ENCODE measurements at places on chromosomes 3 and 15.

- DNase-seq, result no peak
Observed at GRCh38 chr3:107063351-107063750, 313.9 kb upstream of the CCDC54 start.

GRCh38 chr3:196222876-196223595 lies 6.7 kb downstream of the SLC51A start:
- DNase-seq, result no peak

GRCh38 chr3:177197041-177197726 lies at the start of gene TBL1XR1:
TSS of gene TBL1XR1 (minus strand) at chr3:177197482. CDS start at chr3:177064977, 132,505 bp downstream.
- DNase-seq, result peak; percentile 80

GRCh38 chr3:186107215-186108105 lies 1.4 kb downstream of the ETV5 start:
- no peak for DNase-seq

- DNase-seq, result no peak
Observed at GRCh38 chr3:79211586-79212359, 556.0 kb downstream of the ROBO1 start.

DNA sequence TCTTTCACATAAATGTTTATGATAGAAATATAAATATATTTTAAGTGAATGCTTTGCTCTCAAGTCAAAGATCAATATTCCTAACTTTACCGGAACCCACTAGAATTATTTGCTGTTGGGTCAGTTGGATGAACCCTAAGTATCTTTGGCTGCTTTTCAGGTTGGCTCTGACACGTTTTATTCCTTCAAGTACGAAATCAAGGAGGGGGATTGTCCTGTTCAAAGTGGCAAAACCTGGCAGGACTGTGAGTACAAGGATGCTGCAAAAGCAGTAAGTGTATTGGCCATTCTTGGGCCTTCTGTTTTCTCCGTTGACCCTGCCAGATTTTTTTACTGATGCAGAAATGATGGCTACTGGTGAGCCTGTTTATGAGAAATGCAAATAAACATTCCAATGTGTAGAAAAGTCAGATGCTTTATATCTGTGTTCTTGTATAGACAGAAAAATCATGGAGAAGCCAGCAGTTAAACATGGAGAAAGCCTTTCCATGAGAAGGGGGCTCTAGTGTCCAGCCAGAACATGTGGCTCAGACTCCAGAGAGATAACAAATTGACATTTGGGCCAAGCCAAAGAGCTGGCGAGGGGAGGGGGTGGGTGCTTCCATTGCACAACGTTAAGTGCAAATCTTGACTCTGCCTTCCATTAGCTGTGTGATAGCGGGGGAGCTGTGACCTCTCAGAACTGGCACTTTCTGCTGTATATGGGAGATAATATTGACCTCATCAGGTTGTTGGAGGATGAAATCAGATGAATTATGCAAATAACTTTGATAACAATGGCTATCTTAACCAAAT lies 3.0 kb downstream of the KNG1 start:
- no peak for DNase-seq

DNA sequence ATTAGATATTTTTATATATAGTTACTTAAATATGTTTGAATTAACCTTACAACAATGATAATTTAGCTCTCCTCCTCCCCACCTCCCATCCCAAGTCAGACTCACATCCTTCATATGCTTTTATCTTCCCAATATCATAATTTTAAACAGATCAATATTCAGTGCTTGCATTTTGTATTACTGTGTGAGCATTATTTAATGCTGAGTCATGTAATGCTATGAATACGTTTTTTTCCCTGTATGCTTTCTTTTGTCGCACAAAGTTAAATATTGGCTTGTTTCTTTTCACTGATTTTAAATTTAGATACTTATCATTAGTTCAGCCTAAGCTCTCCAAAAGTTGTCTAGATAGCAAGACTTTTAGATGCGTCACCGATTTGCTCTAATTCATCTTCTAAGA lies 471.6 kb upstream of the SGO1 start:
- no peak for DNase-seq

- no peak for DNase-seq
Observed at GRCh38 chr15:38662033-38662802, 97.6 kb upstream of the RASGRP1 start.

DNA sequence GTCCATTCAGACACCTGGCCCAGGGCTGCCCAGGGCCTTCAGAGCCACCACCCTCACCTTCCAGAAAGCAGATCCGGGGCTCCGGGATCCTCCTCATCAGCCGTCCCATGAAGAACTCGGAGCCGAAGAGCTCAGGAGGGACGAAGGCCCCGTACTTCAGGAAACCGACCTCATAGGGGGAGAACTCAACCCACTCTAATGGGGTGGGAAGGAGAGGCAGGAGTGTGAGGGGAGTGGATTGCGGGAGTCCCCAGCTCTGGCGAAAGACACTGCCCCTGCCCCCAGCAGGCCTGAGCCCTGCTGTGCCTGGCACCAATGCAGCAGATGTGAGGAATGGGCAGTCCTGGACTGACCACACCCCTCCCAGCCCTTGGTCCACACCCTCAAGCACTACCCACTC lies 22.6 kb downstream of the PLA2G4D start:
- no peak for DNase-seq

DNA sequence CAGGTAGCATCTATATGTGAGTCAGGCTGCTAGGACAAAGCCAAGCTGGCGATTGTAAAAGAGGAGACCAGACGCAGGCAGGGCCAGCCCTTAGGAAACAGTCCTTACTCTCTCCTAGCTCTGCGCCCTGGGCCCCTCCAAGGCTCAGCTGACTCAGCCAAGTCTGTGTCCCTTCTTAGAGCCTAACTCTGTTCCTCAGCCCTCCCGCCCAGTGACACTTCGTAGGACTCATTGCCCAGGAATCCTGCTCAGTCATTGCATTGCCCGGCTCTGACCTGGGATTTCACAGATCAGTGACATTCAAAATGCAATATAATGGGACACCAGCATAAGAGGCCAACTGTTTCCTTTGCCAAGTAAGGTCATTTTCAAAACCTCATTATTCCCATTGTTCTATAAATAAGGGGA lies 244.2 kb downstream of the TLE3 start:
- no peak for DNase-seq

- no peak for DNase-seq
Observed at GRCh38 chr15:65551183-65551582, 20.9 kb downstream of the HACD3 start.

DNA sequence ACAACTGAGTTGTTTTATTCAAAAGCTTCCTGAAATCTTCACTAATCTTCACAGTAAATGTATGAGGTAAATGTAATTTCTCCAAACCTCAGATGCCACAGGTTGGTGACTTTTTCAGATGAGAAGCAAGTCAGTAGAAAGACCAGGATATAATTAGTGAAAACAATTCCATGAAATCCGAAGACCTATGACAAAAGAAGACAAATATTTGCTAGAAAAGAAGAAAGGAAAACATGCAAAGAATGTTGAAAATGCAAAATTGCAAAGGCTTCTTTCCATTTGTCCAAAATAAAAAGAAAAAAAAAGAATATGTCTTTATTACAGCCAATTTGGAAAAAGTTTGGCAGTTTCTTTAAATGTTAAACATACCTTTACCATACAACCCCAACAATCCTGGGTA lies 88.3 kb upstream of the MYRIP start:
- no peak for DNase-seq

GRCh38 chr3:176850498-176850897 lies 346.8 kb downstream of the TBL1XR1 start:
- DNase-seq, result no peak

DNA sequence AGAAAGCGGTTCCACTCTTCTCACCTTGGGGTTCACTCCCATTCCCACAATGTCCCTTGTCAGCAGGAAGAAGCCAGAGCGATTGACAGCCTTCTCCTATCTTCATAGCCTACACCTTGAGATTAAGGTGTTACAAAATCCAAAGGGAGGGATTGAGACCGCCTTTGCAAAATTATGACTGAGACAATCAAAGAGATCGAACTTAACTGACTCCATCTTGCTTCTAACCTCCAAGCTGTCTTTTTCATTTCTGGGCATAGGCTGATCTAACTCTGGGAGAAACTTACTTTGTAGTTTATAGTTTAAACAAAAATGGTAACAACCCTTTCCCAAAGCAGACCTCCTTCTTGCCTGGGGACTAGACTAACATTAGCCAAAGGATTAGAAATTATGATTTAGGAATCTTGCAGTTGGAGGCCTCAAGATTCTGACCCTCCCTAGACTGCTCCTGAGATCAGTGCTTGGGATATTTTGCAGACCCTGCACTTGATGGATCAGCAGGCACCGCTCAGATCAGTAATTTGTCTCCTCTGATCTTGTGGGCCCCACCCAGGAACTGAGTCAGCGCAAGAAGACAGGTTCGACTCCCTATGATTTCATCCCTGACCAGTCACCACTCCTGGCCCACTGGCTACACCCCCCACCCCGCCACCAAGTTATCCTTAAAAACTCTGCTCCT lies 40.0 kb downstream of the PAQR5 start:
- DNase-seq, result no peak

- no peak for DNase-seq
Observed at GRCh38 chr3:13114811-13115575, 41.8 kb upstream of the IQSEC1 start.

GRCh38 chr15:70095408-70096214 lies 2.1 kb downstream of the TLE3 start:
- peak; percentile 26 for DNase-seq

DNA sequence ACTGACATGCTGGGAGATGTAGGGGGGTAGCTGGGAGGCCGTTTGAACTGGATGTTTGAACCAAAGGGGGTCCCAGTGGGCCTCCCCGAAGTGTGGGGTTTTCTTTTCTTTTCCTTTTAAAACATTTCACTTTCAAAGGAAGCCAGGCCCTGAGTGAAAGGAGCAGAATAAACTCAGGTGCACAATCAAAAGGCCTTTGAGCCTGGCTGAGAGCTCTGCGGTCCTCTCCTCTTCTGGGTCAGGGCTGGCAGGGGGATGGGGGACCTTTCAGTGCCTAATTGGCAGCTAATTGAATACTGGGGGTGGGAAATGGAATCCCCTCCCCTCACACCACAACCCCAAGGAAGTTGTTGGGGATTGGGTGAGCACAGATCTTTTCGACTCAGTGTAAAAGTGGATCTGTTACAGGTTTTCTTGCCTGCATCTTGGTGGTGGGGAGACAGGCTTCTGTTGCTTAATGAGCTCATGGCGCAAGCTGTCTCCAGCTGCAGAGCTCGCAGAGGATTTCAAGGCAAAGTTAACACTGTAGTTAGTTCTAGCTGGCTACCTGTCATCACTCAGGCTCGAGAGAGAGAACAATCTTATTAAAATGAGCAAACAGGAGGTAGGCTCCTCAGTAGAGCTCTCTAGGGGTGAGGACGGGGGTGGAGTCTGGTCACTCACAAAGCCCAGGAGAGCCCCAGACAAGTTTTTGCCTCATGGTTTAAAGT lies 132.6 kb downstream of the RAB11A start:
- DNase-seq, result no peak

GRCh38 chr3:49779358-49780079 lies 6.8 kb downstream of the IP6K1 start:
- DNase-seq, result no peak

DNA sequence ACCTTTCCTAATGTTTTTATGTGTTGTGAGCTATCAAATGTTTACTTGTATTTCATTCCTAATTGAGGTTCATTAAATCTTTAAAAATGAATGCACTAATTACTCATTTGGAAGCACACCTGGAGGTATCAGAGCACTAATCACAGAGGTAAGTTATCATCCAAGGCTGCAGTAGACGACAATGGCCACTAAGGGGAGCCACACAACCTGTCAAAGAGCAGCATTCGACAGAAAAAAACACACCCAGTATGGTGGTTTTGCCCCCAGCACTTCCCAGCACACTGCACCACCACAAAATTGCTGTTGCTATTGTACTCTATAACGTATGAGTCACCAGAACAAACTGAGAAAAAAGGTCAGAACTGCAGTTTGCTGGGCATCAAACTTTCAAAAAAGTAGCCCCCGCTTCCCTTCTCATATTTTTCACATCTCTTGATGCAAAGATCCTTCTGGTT lies 205.9 kb upstream of the IGF1R start:
- peak; percentile 24 for DNase-seq

Measured in stimulated activated CD4-positive, alpha-beta T cell treated with anti-CD3 and anti-CD28 coated beads, Interleukin-2, amount 100 ng/mL, for 4 hours (primary cell).